ENCODE measurements at places on chromosomes 12 and 14.

DNA sequence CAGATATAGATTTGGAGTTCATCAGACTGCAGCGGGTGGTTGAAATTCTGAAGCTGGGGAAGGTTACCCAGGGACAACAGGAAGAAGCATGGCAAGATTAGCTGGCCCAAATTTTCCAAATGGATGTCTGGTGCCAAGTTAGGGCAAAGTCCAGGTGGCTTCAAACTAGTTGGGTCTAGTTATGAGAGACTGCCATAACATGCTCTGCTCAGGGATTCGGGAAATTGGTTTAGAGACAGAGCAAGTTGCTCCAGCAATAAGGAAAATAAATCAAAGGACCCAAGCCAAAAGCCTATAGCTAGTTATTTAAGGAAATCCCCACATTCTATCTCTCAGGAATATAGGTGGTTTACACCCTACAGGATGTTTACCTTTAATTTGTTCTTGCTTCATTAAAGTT, 125.7 kb upstream of the BTG1 start:
- DNase-seq = no peak

DNA sequence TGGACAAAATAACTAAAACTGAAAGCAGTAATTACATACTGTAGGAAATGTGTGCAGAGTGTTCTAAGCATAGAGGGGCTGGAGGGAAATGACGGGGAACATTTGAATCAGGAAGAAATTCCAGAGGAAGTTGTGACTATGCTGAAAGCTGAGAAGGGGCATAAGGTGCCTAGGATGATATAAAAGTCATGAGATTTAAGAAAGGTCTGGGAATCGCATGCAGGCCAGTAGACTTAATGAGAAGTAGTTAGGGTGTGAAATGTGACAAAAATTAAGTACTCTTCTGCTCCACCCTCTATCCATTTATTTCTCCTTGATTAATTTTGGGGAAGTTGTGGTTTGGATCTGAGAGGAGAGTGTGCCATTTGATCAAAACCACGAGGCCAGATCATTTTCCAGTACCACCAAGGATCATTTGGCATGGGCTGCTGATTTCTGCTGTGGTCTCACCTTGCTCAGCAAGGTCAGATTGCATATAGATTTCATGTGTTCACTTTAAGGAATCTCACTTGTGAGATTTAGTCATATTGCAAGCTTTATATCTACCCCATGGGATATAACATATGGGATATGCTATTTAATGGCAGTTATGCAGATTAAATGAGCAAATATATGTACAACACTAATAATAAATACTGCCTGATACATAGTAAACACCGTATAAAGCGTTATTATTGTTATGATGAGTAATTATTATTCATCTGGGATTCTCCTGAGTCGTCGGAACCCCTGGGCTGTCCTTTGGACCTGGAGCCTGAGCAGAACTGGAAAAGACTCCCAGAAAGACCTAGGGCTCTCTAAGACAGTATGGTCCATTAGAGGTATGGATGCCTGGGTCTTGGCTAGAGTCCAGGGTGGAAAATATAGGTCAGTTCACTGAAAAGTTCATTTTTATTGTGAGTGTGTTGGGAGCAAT, 72.3 kb downstream of the SRGAP1 start:
- no peak for DNase-seq

- DNase-seq = no peak
Observed at GRCh38 chr12:64993461-64993860, 127.6 kb downstream of the WIF1 start.

DNA sequence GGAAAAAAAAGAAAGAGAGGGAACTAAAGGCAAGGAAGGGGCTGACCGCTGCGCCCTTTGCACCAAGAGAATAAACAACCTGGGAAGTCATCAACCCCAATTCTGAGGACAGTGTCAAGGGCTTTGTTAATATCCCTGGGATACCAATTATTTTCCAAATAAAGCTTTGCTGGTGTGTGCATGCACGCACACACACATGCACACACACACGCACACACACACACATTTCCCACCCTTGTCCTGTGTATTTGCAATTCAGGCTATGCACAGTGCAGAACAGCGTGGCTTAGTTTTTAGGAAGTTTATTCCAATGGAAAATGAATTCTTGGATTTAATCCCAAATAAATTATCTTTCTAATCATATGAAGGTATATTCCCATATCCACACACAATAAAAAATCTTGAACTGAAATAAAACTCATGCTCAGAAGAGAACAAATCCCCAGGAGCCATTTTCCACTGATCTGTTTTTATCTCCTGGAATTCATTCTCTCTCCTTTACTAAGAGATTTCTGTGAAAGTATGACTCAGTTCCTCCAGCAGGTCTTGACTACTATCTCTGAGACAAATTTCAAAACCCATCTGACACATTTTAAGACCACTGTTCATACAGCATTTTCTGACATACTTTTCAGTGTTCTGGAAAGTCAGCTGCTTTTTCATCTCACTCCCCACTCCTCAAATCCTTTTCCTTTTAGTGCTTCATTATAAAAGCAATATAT, 334.4 kb upstream of the ATP2B1 start:
- DNase-seq = no peak

DNA sequence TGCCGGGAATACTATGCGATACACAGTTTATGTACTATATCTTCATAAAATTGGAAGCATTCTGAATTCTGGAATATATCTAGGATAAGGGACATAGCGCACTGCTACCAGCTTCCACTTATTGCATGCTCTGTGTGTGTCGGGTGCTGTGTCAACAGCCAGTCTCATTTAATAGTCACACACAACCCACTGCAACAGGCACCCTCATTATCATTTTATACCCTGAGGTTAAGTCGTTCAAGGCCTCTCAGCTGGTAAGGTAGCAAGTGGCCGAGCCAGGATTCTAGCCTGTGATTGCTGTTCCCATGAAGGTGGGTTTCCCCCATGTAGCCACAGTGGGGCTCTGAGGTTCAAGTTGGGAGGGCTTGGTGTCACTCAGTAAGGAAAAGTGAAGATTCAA, 7.0 kb downstream of the PPP1R1A start:
- no peak for DNase-seq

GRCh38 chr14:60734465-60735242, at the start of gene MNAT1:
TSS of gene MNAT1 (plus strand) at chr14:60734761. CDS start at chr14:60734863, 102 bp downstream.
- peak; percentile 84 for DNase-seq

DNA sequence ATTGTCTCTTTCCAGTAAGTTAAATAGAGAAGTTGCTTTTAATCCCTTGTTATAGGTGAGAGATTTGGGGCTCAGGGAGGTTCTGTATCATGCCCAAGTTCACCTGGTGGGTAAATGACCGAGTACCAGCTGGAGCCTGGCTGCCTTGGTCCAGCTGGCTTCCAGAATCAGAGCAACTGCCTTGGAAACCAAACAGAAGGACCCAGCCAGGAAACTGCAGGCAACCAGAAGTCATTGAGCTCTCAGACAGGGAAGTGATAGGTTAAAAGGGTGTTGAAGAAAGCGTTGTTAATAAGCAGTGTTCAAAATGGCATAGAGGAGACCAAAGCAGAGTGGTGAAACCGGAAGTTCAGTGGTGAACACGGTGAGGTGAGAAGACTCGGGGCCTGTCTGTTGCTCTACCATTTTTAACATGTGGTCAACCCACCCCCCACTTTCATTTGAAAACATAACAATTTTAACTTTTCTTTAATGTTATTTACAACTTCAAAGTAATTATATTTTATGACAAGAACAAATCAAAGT, 54.9 kb downstream of the PLEKHG7 start:
- no peak for DNase-seq

GRCh38 chr12:89968151-89968700, 259.6 kb upstream of the ATP2B1 start:
- DNase-seq = no peak

DNA sequence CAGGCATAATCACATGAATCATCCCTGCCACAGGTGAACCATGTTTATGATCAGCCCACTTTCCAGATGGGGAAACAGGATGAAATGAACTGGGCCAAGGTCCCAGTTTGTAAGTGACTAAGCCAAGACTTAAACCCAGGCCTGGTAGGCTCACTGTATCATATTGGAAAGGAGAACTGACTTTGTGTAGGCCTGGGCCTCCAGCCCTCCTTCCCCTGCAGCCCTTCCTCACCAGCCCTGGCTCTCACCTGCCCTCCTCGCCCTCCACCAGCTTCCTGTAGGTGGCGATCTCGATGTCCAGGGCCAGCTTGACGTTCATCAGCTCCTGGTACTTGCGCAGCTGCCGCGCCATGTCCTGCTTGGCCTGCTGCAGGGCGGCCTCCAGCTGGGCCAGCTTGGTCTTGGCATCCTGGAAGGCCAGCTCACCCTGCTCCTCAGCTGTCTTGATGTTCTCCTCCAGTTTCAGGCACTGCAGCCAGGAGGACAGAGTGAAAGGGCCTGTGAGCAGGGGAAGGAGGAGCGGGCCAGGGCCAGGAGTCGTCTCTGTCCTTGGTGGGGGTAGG, 19.8 kb downstream of the KRT80 start:
- DNase-seq = no peak

DNA sequence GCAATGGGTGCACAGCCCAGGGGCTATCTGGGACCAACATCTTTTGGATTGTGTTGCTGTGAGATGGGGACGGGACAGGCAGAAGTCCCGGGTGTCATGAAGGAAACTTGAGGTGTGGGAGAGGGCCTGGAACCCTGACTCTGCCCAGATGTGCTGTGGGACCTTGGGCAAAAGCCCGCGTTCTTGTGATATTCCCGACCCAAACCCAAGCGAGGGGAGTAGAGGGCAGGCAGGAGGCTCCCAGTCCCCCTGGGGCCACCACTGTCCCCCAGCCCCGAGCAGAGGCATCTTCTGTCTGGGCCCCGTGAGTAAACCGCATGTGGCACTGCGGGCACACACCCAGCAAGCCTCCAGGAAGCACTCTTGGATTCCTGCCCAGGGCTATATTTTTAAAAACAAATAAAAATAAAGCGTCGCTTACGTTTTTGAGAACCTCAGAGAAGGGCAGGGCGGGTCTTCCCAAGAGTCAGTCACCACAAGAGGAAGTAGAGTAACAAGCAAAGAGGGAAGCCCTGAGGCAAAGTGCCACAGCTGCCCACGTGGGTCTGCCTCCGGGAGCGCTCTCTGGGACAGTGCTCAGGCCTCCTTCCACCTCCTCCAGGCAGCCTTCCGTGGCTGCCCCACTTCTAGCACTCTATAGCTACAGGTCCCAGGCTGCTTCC, 39.5 kb downstream of the BEGAIN start:
- no peak for DNase-seq

GRCh38 chr14:72880164-72880563, 13.7 kb downstream of the DPF3 start:
- DNase-seq = no peak

- peak; percentile 72 for DNase-seq
Observed at GRCh38 chr12:67702136-67702535, 53.6 kb downstream of the DYRK2 start.

- DNase-seq = peak; percentile 3
Observed at GRCh38 chr12:126883697-126884096, 1383.3 kb upstream of the TMEM132C start.

- no peak for DNase-seq
Observed at GRCh38 chr12:77133566-77133965, 68.2 kb upstream of the E2F7 start.

- DNase-seq = peak; percentile 37
Observed at GRCh38 chr12:6608592-6609281, 1.6 kb upstream of the CHD4 start.

GRCh38 chr12:113326775-113327395, 8.0 kb downstream of the SLC8B1 start:
- no peak for DNase-seq

DNA sequence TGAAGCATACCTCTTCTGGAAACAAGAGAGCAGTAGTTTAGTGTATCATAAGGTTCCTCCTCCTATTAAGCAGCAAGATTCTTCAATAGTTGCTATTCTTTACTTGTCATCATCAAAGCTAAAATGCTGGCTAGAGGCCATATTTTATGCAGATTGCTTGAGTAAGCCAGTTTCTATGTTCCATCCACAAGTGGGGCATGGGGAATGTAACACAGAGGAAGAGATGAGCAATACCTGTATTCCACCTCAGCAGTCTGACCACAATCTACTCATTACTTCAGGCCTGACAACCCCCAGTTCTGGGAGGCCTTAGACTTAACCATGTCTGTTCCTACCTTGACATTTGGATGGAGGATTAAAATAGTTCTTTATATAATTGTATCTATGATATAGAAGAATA, 423.6 kb downstream of the BTG1 start:
- DNase-seq = no peak

- DNase-seq = peak; percentile 55
Observed at GRCh38 chr14:57884175-57884574, 18.3 kb upstream of the SLC35F4 start.

DNA sequence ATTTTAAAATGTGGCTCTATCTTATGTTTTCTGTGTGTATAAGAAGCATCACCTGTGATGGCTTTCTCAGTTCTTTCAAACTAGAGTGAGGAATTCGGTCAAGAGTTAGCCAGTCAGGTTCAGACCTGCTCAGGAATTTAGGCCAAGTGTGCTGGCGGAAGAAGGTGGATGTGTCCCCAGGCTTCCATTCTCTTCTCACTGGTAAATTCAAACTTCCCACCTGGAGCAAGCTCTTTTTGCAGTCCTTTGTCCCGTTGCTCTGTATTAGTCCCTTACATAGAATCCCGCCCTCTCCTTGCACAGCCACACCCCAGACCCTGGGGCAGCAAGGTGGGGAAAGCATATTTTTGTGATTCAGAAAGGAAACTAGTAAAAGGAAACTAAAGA, 124.7 kb upstream of the PWP1 start:
- no peak for DNase-seq

DNA sequence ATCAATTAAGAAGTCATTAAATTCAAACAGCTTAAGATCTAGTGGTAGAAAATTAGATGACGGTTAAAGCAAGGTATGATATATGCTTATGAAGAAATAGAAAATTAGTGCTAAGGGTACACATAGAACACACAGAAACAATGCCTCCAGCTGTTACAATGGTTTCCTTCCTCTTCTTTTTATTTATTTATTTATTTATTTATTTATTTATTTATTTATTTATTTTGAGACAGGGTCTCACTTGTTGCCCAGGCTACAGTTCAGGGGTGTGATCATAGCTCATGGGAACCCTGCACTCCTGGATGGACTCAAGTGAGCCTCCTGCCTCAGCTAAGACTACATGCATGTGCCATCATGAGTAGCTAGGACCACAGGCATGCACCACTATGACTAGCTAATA, 34.9 kb upstream of the PTPRR start:
- no peak for DNase-seq

- DNase-seq = peak; percentile 36
Observed at GRCh38 chr12:58285551-58285950, 344.2 kb downstream of the ATP23 start.

- DNase-seq = no peak
Observed at GRCh38 chr14:101352567-101352966, 208.7 kb upstream of the DIO3 start.

- no peak for DNase-seq
Observed at GRCh38 chr12:114215746-114216145, 190.2 kb downstream of the TBX5 start.

DNA sequence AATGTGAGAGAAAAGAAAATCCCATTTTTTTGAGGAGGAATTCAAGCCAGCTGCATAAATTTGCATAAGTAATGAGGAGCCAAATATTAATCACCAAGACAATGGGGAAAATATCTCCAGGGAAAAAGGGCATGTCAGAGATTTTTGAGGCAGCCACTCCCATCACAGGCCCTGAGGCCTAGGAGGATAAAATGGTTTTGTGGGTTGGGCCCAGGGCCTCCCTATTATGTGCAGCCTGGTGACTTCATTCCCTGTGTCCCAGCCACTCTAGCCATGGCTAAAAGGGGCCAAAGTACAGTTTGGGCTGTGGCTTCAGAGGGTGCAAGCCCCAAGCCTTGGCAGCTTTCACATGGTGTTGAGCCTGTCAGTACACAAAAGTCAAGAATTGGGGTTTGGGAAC, 1051.0 kb upstream of the FOXG1 start:
- no peak for DNase-seq

GRCh38 chr14:75941030-75941429, 40.8 kb downstream of the TGFB3 start:
- DNase-seq = peak; percentile 55

All from NCI-H524 (cell line).